ENCODE measurements at places on chromosomes 5 and 9. TPM values are rescaled to one million over a fixed set of nuclear protein-coding genes. Genes with fewer than 3 reads are reported as not detected.

DNA sequence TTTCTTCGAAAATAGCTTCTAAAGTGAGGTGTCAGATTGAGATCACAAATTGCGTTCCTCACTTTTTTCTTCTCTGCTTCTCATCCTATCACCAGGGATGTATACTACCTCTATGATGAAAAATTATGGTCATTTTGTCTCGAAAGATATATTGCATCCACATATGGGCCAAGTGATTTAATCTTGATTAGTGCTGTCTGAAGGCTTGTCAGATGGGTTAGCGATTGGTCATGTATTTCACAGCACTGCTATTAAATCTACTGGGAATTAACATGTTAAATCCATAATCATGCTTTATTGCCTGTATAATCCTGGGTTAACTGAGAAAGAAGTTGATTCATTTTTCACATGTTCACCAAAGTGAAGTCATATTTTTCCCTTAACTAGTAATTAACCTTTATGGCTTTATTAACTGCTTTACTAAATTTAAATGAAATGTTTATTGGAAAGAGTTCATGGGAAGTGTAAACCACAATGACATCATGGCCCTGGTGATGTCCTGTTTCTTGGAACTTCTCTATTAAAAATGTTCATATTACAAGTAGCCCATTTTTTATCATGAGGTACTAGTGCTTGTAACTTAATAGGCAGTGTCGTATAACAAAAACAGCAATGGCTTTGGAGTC, 193.3 kb downstream of the SMC2 start:
- no peak overlapping the region for H3K27ac ChIP-seq
- no peaks in the 10 kb centered on the region for H3K27me3 ChIP-seq
- no peaks in the 10 kb centered on the region for H3K4me1 ChIP-seq
- no peak overlapping the region for H3K4me3 ChIP-seq
- no peaks in the 10 kb centered on the region for H3K36me3 ChIP-seq

DNA sequence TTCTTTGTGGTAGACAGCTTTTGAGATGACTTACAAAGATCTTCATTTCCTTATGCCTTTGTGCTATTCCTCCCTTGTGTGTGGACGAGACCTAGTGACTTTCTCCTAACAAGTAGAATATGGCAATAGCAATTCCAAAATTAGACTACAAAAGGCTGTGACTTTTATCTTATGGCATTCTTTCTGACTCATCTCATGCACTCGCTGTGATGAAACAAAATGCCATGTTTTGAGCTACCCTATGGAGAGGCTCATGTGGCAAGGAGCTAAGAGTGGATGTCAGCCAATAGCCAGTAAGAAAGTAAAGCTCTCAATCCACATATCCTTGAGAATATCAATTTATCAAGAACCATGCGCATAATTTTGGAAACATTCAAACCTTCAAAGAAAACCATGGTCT, 380.5 kb upstream of the SMC2 start:
- H3K36me3 ChIP-seq: no peaks in the 10 kb centered on the region
- H3K4me3 ChIP-seq: no peak overlapping the region
- no peak for DNase-seq
- H3K27ac ChIP-seq: no peak overlapping the region
- no peaks in the 10 kb centered on the region for H3K4me1 ChIP-seq
- no peaks in the 10 kb centered on the region for H3K27me3 ChIP-seq

DNA sequence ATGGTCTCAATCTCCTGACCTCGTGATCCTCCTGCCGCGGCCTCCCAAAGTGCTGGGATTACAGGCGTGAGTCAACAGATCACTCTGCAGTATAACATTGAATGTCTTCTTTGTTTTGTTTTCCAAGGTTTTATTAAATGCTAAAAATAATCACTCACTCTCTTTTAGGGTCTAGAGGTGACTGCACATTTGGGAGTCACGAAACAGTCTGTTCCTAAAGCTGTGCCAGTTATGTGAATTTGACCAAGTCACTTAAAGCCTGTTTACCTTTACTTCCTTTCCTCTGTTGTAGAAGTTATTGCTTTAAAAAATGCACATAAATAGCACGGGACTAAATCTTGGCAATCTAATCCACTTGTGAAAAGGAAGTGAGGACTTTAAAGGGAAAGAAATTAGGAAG, 304.9 kb upstream of the PTGER4 start:
- no peak for DNase-seq
- H3K4me3 ChIP-seq: no peak overlapping the region
- no peak overlapping the region for H3K27ac ChIP-seq
- peaks cover 18% of the 10 kb centered on the region for H3K36me3 ChIP-seq
- peaks cover 28% of the 10 kb centered on the region for H3K4me1 ChIP-seq

DNA sequence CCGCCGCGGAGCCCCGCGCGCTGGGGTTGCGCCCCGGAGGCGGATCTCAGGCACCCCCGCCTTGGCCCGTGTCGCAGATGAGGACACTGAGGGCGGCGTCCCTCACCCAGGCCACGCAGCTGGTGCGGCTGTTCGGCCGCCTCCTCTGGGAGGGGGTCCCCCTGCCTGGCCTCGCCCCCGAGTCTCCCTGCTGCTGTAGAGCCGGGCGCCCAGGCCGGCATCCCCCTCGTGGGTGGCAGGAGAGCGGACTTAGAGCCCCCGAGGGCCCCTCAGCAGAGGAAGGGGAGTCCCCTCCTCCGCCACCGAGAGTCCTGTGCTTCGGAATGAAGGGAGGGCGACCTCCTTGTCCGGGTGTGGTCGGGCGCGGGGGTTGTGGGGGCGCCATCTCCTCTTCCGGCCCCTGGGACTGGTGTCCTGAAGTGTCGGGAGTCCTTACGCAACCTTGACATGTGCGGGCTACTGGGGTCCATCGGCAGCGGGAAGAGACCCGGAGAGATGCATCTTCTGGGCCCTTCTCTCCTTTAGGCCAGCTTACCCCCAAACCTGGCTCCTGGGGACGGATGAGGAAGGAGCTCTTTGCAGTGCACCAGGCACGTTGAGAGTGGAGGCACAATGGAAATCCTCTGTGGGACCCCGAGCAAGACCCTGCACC, 11.7 kb upstream of the EXOSC2 start:
- H3K27me3 ChIP-seq: peaks cover 21% of the 10 kb centered on the region
- H3K36me3 ChIP-seq: no peaks in the 10 kb centered on the region
- H3K4me3 ChIP-seq: peak overlapping the region; percentile 74
- peaks cover 6% of the 10 kb centered on the region for H3K4me1 ChIP-seq
- DNase-seq: peak; percentile 26

The NOXA1 gene
- total RNA-seq: 0.58 TPM

GRCh38 chr9:80605129-80605528, 1033.4 kb downstream of the TLE4 start:
- H3K27ac ChIP-seq: no peak overlapping the region
- DNase-seq: no peak
- no peaks in the 10 kb centered on the region for H3K27me3 ChIP-seq
- H3K4me3 ChIP-seq: no peak overlapping the region
- no peaks in the 10 kb centered on the region for H3K36me3 ChIP-seq
- no peaks in the 10 kb centered on the region for H3K4me1 ChIP-seq

- no peaks in the 10 kb centered on the region for H3K4me1 ChIP-seq
- no peaks in the 10 kb centered on the region for H3K36me3 ChIP-seq
- H3K27me3 ChIP-seq: no peaks in the 10 kb centered on the region
- DNase-seq: no peak
Observed at GRCh38 chr9:128149001-128149701, at the start of gene LCN2. Gene LCN2 (plus strand): TSS chr9:128149453. CDS start chr9:128149526, 73 bp downstream.

- H3K36me3 ChIP-seq: no peaks in the 10 kb centered on the region
- no peaks in the 10 kb centered on the region for H3K27me3 ChIP-seq
- H3K4me3 ChIP-seq: no peak overlapping the region
- no peak overlapping the region for H3K27ac ChIP-seq
- DNase-seq: no peak
Observed at GRCh38 chr5:59445741-59446140, 447.8 kb downstream of the PDE4D start.

- DNase-seq: no peak
- no peak overlapping the region for H3K4me3 ChIP-seq
- H3K4me1 ChIP-seq: no peaks in the 10 kb centered on the region
- H3K27me3 ChIP-seq: no peaks in the 10 kb centered on the region
- no peak overlapping the region for H3K27ac ChIP-seq
Observed at GRCh38 chr5:8417316-8418048, 548.5 kb downstream of the MTRR start.

The SPINK6 gene
- total RNA-seq: not detected

DNA sequence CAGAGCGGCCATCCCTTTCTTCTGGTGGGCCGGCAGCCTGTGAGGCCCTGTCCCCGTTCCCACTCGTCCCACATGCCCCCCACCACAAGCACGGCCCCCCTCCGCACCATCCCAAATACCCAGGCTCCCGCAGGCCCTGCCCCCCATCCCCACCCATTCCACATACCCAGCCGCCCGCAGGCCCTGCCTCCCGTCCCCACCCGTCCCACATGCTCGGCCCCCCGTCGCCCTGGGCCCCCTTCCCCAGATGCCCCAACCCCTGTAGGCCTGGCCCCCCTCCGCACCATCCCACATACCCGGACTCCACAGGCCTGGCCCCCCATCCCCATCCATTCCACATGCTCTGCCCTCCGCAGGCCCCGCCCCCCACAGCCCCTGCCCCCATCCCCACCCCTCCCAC, 11.5 kb downstream of the SLC6A19 start:
- DNase-seq: no peak
- H3K4me3 ChIP-seq: no peak overlapping the region
- peaks cover 3% of the 10 kb centered on the region for H3K27me3 ChIP-seq
- no peaks in the 10 kb centered on the region for H3K36me3 ChIP-seq

DNA sequence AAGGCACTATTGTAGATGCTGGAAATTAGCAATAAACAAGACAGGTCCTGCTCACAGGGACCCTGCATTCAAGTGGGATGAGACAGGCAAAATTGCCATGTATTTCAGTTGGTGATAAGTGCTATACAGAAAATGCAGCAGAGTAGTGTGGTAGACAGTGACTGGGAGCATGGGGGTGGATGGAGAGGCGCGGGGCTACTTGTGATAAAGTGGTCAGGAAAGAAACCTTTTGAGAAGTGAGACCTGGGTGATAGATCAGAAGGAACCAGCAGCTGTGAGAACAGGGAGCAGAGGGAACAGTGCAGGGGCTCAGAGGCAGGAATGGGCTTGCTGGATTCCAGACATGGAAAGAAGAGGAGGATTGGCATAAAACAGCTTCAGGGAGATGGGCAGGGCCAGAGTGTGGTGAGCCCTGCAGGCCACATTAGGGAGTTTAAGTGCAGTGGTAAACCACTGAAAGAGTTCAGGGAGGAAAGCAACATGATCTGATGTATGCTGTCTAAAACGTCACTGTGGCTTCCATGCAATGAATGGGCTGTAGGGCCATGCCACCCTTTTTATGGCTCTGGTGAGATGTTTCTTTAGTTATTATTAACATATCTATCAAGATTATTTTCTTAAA, 7.3 kb downstream of the CRHBP start:
- peak; percentile 41 for DNase-seq
- H3K27me3 ChIP-seq: peaks cover 43% of the 10 kb centered on the region
- peaks cover 25% of the 10 kb centered on the region for H3K4me1 ChIP-seq
- no peak overlapping the region for H3K4me3 ChIP-seq

DNA sequence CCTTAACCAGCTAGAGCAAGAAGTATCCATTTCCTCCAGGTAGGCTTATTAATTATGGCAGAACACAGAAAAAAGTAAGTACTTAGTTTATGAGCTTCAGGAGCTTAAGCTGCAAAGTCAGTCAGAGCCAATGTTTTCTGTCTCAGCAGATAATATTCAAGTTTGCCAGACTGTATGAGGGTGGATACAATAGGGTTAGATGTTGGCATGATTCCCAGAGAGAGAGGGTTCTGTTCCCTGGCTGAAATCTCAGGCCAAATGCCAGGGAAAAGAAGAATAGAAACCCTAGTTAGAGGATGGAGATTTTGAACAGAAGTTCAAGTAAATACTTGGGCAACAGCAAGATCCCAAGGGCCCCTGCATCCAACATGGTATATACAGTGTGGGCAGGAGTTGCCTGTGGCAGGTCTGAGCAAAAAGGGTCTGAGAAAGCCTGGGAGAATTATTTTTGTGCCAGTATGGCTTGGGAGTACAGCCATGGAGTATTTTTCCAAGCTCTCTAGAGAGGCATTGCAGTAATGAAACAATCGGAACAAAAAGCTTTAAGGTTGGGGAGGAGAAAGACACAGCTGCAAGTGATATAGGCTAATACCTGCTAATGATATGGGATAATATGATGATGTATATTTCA, 31.0 kb upstream of the ISOC1 start:
- DNase-seq: no peak
- no peak overlapping the region for H3K4me3 ChIP-seq
- no peaks in the 10 kb centered on the region for H3K36me3 ChIP-seq

- peaks cover 19% of the 10 kb centered on the region for H3K4me1 ChIP-seq
- peaks cover 6% of the 10 kb centered on the region for H3K27me3 ChIP-seq
- H3K4me3 ChIP-seq: no peak overlapping the region
- DNase-seq: no peak
- peaks cover 3% of the 10 kb centered on the region for H3K36me3 ChIP-seq
Observed at GRCh38 chr5:54679686-54680085, 162.1 kb downstream of the SNX18 start.

DNA sequence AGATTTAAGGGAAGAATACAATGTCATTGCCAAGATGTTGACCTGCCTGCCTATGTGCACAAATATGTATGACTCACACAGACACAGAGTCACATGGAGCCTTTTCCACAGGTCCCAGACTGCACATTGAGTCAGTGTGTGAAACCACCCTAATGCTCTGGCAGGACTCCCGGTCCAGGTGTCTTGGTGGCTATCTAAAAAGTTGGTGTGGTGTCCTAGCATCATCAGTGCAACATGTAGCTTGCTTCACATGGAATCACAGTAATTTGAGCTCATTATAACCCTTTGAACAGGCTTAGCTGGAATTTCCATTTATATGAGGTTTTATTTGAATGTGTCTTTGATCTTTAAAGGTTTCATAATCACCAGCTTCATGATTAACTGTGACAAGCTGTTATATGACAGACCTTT, 10.7 kb downstream of the IFNA5 start:
- H3K4me1 ChIP-seq: peaks cover 7% of the 10 kb centered on the region
- H3K36me3 ChIP-seq: no peaks in the 10 kb centered on the region
- H3K27me3 ChIP-seq: peaks cover 25% of the 10 kb centered on the region
- no peak overlapping the region for H3K27ac ChIP-seq

The KLHL3 gene
- 15.2 TPM for total RNA-seq

The C9orf50 gene
- not detected for total RNA-seq

The ELOVL7 gene
- total RNA-seq: 0.26 TPM

DNA sequence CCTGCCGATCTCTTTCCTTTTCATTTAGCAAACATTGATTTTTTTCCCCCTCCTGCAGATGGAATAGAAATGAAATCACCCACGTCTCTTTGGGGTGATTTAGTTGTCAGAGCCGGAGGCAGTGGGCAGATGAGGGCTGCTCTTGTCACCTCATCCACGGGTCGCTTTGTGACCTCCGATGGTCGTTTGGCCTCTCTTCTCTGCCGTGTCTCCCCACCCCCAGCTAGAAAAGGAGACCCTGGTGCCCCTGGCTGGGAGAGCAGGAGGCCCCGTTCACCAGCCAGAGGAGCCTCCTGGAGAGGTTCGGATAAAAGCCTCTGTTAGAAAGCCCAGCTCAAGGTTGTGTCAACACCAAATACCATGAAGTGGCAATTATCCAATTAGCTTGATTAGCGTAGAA, 21.6 kb upstream of the RXRA start:
- no peaks in the 10 kb centered on the region for H3K36me3 ChIP-seq
- peaks cover 16% of the 10 kb centered on the region for H3K27me3 ChIP-seq
- H3K27ac ChIP-seq: no peak overlapping the region
- no peak for DNase-seq

GRCh38 chr5:150209099-150209635, 19.3 kb downstream of the SLC6A7 start:
- H3K27ac ChIP-seq: peak overlapping the region; percentile 66
- H3K4me3 ChIP-seq: peak overlapping the region; percentile 75
- H3K27me3 ChIP-seq: peaks cover 29% of the 10 kb centered on the region

The CDKN2B-AS1 gene
- 6.9 TPM for total RNA-seq

All from activated CD8-positive, alpha-beta T cell treated with anti-CD3 and anti-CD28 coated beads, Interleukin-2, amount 10 ng/mL, durations not matched to agents 7 days and 5 days (primary cell).